Central memory CD4-positive, alpha-beta T cell (primary cell): ENCODE measurements at places on chromosomes 12 and 14.
A peak's percentile ranks its signal among the peaks of the same experiment; 100 is the strongest.

DNA sequence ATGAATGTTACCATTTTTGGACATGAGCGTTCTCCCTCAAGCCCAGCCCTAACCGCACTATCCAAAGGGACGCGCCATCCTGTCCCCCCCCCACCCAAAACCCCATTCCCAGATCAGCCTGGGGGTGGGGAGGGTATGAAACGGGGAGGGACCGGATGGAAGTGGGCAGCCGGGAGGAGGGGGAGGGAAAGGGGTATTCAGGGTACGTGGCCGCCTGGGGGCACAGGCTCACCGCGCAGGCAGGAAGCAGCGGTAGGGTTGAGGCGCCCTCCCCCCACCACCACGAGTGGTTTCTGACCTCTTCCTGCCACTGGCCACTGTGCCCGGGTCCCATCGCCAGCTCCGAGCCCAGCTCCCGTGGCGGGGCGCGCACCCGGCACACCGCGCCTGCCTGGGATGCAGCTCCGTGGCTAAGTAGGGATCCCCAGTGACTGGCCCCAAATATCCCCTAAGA lies 1.4 kb downstream of the ACTN1 start:
- peak; percentile 42 for DNase-seq

DNA sequence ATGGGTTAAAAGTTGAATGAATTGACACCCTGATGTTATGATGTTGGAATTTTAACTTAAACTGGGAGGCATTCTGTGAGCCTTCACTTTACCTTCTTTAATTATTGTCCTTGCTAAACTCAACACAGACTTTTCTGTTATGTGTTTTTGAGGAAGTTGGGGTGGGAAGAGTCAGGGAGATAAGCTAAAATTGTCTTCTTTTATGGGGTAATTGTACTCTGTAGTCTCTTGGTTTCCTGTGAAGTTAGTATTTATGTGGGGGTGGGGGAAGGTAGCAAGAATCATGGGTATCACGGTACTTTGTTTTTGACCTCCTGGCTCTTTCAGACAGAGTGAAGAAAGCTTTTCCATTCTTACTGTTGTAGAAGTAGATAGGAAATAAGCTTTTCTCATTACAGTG lies 32.9 kb downstream of the RAB21 start:
- no peak for DNase-seq

DNA sequence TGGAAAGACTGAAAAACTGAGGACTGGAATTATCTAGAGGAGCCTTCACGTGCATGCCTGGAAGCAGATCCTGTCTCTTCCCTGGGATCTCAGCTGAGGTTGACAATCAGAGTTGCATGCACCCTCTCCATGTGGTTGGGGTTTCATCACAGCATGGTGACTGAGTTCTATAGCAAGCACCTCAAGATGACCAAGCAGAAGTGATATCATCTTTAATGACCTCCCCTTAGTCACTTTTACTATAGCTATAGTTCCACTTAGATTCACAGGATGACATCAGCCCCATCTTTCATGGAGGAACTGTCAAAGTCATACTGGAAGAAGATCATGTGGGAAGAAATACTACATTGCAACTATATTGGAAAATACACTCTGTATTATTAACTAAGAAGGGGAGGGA lies 105.8 kb upstream of the ATXN7L3B start:
- DNase-seq, result no peak

GRCh38 chr12:52423035-52423434 lies 11.1 kb downstream of the KRT75 start:
- DNase-seq, result no peak

GRCh38 chr12:21941506-21942376 lies 515 bp upstream of the ABCC9 start:
- no peak for DNase-seq

DNA sequence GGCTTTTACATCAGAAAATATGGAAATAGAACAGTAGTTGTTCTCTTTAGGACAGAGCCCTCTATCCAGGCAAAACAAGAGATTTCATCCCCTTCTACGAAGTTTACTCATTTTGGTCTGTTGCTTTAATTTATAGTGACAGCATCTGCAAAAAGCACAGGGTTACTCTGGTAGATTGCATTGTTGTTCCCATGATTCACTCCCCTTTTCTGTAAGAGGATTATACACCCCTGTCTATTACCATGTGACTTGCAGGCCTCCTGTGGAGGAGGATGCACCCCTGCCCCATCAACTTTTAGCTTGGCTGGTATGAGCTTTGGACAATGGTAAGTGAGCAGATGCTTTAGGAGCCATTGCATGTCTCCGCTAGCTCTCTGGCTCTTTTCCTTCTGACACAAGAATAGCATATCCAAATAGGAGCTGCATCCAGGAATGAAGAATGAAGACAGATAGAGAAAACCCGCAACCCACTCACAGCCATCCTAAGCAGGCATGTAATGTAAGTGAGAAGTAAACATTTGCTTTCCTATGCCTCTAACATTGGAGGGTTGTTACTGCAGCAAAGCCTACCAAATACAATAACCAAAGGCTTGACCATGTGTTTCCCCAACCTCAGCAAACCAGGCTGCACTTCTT lies 304.2 kb downstream of the AKAP6 start:
- DNase-seq, result no peak

DNA sequence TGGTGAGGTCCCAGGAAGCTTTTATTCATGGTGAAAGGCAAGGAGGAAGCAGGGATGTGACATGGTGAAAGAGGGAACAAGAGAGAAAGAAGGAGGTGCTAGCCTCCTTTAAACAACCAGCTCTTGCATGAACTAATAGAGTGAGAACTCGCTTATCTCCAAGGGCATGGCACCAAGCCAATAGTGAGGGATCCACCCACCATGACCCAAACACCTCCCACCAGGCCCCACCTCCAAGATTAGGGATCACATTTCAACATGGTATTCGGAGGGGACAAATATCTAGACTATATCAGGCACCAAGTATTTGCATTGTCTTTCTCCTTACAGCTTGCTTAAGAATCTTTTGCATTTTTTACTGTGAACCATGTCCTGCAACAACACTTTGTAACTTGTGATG lies 91.9 kb upstream of the DHRS4 start:
- DNase-seq, result no peak

- no peak for DNase-seq
Measured at GRCh38 chr14:91482263-91483013, 27.7 kb downstream of the PPP4R3A start.

DNA sequence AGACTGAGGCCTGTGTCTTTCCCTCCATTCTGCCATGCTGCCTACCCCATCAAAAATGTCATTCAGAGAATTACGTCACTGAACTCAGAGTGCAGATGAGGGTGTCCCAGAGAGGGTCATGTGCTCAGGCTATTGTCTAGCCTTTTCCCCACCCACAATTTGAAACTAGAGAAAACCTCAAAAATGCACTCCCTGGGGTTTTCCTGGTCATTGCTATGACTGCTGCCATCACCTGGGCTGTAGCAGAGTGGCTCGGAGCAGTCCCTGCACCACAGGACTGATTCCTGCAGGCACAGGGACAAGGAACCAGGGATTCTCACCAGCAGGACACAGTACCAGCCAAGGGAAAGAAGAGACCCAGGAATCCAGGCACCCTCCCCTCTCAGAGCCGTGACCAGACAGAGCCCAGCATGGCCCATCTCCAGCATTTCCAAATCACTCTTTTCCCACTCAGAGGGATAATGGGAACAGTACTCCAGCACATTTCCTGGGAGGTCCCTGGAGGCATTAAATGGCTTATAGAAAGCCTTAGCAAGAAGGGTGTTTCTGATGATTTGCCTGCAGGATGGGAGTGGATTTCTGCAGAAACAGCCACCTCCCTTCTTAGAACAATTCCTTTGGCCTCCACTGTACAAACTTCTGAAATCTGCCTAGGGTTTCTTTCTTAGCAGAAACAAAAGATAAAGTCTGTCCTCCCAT lies 45.9 kb downstream of the VWF start:
- DNase-seq, result no peak

- no peak for DNase-seq
Measured at GRCh38 chr14:66009089-66009488, 477.1 kb upstream of the CCDC196 start.

GRCh38 chr12:69440016-69440415 lies 30.2 kb upstream of the FRS2 start:
- no peak for DNase-seq

GRCh38 chr14:101963656-101964296 lies 597 bp upstream of the DYNC1H1 start:
- no peak for DNase-seq
